ENCODE measurements at places on chromosomes 1 and 21. TPM values are rescaled to one million over a fixed set of nuclear protein-coding genes. Genes with fewer than 3 reads are reported as not detected.

ELAPOR1 gene
- total RNA-seq = 2.1 TPM

CLDN17 gene
- total RNA-seq = not detected

SLC1A7 gene
- 0.23 TPM for total RNA-seq

BTF3L4 gene
- 32.8 TPM for total RNA-seq

DISP3 gene
- total RNA-seq = 0.93 TPM

EPHA10 gene
- total RNA-seq = 0.12 TPM

DARS2 gene
- total RNA-seq = 18.0 TPM

ASPM gene
- total RNA-seq = 12.7 TPM

GCSAML gene
- total RNA-seq = 0.41 TPM

All from metanephros (tissue), 2 donors.